Activated CD8-positive, alpha-beta memory T cell treated with anti-CD3 and anti-CD28 coated beads for 1 hour (primary cell): ENCODE measurements at places on chromosomes 13 and 19.

- DNase-seq, result no peak
Observed at GRCh38 chr13:31982124-31982523, 49.5 kb upstream of the FRY start.

DNA sequence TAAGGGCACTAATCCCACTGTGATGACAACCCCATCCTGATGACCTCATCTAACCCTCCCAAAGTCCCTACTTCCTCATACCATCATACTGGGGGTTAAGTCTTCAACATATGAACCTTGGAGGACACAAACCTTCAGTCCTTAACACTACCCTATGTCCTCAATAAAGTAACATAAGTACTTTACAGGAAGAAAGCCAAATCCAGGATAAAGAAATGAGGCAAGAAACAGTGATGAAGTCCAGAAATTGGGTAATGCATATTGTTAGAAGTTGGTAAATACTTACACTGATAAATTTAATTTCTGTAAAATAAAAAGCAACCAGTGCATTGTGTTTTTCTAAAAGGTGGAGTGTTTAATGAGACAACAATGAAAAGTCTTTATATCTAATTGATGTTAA is 284.8 kb upstream of the SOX21 start:
- DNase-seq, result no peak

- DNase-seq, result no peak
Observed at GRCh38 chr19:1920644-1921043, 15.4 kb downstream of the ADAT3 start.

GRCh38 chr13:37129866-37130265 is 24.4 kb upstream of the CSNK1A1L start:
- no peak for DNase-seq

DNA sequence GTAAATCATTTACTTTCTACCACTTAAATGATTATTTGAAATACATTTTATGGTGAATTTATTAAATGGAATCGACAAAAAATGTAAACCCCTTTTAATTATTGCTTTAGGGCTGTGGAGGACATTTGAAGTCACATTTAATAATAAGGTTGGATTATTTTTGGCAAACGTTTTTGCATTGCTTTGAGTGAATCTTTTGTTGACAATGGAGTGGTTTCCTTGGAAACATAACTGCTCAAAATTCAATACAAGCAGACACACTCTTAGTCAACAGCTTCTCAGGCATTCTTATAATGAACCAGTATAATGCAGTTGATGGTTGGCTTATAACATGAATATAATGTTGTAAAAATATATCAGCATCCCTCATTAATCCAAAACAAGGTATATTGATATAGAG is 104.7 kb downstream of the DCLK1 start:
- no peak for DNase-seq

DNA sequence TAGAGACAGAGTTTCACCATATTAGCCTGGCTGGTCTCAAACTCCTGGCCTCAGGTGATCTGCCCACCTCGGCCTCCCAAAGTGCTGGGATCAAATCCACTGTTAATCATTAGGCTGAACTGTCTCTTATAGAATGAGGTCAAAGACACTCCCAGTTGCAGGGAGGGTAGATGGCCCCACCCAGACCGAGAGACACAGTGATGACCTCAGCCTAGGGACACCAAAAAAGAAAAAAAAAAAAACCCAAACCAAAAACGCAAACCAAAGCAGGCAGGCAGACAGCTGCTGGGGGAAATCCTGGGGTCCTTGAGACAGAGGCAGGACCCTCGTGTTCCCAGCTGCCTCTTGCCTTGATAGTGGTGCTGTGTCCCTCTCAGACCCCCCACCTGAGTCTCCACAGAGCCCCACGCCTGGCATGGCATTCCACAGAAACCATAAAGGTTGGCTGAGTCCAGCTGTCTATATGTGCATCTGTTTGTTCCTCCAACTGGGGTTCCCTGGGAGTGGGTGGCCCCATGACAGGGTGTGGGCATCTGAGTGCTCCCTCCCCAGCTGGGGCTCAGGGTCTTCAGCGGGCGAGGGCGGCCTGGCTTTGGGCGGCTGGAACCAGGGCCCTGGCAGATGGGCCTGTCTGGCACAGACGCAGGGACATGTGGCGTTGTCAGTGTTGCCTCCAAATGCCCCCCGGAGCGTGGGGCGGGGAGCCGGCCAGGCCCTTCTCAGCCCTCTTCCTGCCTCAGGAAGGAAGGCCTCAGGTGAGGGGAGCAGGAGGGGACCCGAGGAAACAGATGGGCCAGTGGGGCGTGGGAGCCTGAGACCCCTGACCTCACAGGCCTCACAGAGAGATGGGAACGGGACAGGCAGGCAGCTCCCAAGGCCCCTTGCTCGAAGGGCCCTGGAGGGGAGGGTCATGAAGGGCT is 5.2 kb downstream of the DAND5 start:
- no peak for DNase-seq

DNA sequence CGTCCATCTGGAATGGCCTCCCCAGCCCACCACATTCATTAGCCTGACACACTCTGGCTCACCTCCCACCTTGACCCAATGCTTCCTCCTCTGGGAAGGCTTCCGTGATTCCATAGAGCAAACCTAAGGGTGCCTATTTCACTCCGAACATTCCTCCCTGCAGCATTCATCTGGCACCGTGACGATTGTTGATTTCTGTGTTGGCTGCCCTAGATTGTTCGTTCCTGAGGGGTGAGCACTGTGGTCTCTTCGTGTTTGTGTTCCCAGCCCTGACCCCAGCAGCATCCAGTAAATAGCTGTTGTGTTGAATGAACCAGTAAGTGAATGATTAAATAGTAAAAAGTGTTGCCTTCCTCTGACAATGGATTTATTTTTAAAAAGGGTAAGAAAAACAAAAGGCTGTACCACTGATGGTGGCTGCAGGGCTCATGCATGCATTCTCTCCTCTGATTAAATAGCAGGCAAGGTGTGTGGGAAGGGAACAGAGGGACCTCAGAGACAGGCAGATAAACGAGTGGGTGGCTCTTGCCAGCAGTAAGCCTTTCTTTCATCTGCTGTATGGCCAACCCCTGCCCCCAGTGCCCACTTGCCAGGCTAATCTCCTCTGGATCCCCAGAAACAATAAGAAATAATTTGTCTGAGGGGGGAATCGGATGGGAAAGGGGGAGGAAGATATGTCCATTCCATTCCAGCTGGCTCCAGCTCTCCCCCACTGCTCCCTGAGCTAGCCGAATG is 48.4 kb upstream of the CACNA1A start:
- DNase-seq, result no peak

GRCh38 chr13:21481359-21481758 is 22.3 kb upstream of the ZDHHC20 start:
- no peak for DNase-seq

DNA sequence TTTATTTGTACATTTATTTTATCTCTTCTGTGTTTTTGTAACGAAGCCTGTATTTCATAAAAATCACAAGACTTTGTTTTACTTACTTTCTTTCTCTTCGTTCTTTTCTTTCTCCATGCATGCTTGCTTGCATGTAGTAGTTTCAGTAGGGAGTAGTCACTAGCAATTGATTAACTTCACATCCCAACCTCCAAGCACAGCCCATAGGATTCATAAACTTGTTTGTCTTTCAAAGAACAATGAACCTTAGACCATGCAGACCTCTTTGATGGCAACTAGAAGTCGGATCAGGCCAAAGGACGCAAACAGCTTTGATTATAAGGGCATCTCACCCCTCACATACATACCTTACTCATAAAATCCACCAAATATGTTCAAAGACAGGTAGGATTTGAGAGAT is 3.1 kb upstream of the PRR20A start:
- DNase-seq, result no peak

GRCh38 chr13:80979035-80979641 is 638.2 kb upstream of the SPRY2 start:
- no peak for DNase-seq

DNA sequence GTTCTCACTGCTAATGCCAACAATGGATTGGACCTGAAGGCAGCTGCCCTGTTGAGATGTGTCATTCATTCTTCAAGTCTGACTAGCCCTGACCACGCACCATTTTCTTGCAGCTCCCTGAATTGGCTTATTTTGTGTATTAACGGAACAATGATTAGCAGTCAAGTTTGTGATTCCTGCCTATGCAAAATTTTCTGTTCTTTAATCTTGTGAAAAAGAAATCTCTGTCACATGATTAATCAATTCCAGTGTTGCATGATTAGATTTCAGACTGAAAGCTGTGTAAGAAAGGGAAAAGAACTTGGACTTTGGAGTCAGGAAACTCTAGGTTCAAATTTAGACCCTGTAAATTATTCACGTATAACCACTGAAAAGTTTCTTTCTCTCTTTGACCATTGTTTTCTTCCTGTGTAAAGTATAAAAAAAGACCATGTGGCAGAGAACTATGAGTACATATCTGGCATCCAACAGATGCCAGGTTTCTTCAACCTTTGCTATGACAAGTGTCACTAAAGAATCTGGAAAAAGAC is 64.5 kb upstream of the SLC10A2 start:
- DNase-seq, result no peak

DNA sequence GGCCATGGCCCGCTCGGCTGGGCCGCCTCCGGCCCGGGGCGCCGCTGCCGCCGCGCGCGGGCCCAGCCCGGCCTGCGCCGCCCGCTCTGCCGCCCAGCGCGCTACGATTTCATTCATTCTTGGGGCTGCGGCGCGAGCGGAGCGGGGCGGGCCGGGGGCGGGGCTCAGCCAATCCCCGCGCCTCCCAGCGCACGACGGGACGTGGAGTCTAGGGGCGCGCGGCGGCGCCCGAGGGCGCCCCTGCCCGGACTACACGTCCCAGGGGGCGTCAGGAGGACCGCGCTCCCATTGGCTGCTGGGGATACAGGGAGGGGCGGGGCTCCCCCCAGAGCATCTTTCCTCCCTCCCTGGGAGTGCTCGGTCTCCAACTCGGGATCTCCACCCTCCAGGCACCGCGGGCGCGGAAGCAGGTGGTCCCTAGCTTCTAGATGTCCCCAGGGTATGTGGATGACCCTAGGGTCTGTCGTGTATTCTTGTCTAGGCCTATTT is 5.6 kb upstream of the DPF1 start:
- DNase-seq, result no peak

DNA sequence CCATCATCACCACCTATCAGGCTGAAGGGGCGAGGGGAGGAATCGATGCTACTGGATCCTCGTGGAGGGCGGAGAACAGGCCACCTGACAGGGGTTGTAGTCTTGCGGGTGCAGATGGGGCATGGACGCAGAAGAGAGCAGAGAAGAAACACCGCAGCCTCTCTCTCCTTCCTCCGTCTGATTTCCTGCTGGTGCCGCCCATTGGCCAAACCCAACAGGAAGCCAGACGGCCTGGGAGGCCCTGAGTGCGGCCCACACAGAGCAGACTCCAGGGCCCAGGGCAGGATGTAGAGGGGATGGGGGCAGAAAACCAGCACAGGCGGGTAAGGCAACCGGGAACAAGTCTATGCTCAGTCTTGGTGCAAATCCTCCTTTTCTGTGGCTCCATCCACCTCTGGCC is 15.4 kb downstream of the CEBPA start:
- DNase-seq, result no peak

DNA sequence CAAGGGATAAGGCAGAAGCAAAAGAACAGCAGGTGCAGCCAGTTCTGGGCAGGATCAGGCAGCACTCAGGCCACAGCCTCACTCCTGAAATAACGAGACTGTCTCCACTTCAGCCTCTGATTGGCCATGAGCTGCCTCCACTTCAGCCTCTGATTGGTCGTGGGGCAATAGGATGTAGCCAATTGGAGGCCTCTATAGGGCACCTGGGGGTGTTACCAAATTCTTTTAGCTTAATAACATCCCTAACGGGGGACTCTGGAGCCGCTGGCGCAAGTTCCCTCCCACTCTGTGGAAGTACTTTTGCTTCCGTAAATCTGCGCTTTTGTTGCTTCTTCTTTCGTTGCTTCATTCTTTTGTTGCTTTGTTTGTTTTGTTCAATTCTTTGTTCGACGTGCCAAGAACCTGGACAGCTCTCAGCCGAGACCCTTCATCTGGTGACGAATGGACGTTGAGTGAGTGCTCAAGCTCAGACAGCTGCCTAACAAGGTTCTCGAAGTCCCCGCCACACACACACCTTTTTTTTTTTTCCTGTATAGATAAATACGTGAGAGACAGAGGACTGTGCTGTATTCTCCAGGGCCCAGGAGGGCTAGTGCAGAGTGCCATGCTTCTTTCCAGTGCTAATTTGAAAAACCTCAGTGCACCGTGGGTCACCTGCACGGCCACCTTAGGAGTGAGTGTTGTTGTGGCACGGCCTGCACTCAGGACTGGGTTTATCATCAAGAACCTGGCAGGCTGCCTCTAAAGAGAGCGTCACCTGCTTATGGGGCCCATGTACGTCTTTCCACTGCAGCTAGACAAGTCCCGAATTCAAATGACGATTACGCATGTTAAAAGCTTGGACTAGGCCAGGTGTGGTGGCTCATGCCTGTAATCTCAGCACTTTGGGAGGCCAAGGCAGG is 32.0 kb upstream of the TUBGCP3 start:
- DNase-seq, result no peak

DNA sequence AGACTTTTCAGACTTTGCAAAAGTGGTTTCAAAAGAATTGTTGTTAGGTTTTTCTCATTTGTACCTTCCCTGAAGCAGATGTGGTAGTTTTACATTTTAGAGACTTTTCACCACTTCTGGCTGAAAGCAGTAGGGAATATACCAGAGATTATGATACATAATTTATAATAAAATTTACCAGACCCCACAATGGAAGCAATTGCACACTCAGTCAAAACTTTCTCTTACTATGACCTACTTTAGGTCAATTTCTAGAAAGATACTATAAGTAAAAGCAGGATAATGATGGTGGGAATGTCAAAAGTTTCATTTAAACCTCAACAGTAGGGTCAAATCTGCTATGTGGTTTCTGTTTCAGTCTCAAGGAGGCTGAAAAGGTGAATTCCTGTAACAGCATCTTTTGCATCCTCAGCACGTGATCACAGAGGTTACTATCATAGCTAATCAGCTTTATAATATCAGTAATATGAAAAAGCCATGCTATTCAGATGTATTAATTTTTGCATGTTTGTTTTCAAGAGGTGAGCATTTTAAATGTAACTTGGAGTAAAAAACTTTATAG is 26.9 kb downstream of the PCCA start:
- DNase-seq, result no peak

GRCh38 chr13:71577127-71577526 is 289.9 kb downstream of the DACH1 start:
- no peak for DNase-seq
